ENCODE measurements at places on chromosomes 5 and 9.

GRCh38 chr9:134329886-134330285, 3.6 kb downstream of the RXRA start:
- no peak for DNase-seq

- DNase-seq = no peak
Observed at GRCh38 chr5:39273314-39273954, 54.1 kb upstream of the FYB1 start.

- DNase-seq = no peak
Observed at GRCh38 chr9:132479733-132480132, 69.7 kb downstream of the CFAP77 start.

- no peak for DNase-seq
Observed at GRCh38 chr9:121944711-121945191, 148.4 kb downstream of the TTLL11 start.

- DNase-seq = no peak
Observed at GRCh38 chr5:170464280-170465127, 39.3 kb upstream of the KCNIP1 start.

DNA sequence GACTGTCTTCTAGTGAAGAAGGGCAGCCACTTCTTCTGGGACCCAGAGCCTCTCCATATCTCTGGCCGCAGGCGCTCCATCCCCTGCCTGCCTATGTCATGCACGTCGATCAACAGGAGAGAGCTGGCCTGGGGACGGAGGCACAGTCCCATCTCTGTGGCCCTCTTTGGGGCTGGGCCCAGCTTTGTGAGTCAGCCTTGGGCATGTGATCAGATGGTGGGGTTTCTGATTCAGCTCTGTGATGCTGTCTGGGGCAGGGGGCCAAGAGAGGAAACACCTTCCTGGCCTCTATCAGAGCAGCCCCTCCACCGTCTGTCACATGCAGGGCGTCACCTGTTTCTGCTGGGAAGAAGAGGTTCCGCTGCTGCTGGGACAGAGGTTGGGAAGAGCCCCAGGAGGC, 72.6 kb downstream of the MVB12B start:
- no peak for DNase-seq

- no peak for DNase-seq
Observed at GRCh38 chr9:77531400-77531799, 116.7 kb downstream of the GNA14 start.

DNA sequence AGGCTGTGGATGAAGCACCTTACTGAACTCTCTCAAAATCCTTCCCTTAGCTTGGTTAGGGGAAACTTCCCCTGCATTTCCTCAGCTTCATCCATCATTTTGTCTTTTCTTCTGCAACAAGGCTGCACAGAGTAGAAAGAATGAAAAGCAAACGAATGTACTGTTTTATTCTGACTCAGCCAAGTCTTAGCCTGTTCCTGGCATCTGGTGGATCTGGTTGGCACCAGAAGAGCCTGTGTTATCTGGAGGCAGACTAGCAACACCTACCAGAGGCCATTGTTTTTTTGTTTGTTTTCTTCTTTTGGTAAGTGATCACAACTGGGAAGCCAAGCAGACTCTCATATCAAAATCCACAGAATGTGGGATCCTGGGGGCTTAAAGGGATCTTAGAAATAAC, 200.7 kb downstream of the FANCC start:
- no peak for DNase-seq

- no peak for DNase-seq
Observed at GRCh38 chr5:133348406-133348805, 263.9 kb downstream of the FSTL4 start.

- no peak for DNase-seq
Observed at GRCh38 chr5:139100825-139101224, 97.3 kb downstream of the SIL1 start.

- DNase-seq = no peak
Observed at GRCh38 chr9:125604196-125604595, 102.8 kb downstream of the MAPKAP1 start.

DNA sequence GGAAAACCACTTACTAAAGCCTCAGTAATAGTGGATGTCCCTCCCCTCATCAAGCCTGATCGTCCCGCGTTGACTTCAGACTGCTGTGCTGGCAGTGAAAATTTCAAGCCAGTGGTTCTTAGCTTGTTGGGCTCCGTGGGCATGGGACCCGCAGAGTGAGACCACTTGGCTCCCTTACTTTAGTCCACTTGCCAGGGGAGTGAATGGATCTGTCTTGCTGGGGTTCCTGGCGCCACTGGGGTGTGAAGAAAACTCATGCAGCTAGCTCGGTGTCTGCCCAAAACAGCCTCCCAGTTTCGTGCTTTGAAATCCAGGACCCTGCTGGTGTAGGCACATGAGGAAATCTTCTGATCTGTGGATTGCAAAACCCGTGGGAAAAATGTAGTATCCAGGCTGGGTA, 480.0 kb upstream of the IZUMO3 start:
- DNase-seq = no peak

- DNase-seq = no peak
Observed at GRCh38 chr5:1882337-1883119, at the start of gene IRX4. Gene IRX4 (minus strand): TSS chr5:1882925. CDS start chr5:1882647, 278 bp downstream.

- no peak for DNase-seq
Observed at GRCh38 chr5:135212361-135213026, 178.5 kb upstream of the PITX1 start.

- DNase-seq = no peak
Observed at GRCh38 chr9:21872696-21873095, 70.3 kb downstream of the MTAP start.

- no peak for DNase-seq
Observed at GRCh38 chr5:60929024-60929423, 15.8 kb downstream of the ERCC8 start.

- no peak for DNase-seq
Observed at GRCh38 chr5:152293189-152293588, 111.9 kb downstream of the NMUR2 start.

- no peak for DNase-seq
Observed at GRCh38 chr9:132518626-132519025, 63.8 kb upstream of the BARHL1 start.

GRCh38 chr5:134100283-134101091, 14.0 kb upstream of the TCF7 start:
- no peak for DNase-seq

GRCh38 chr9:95433096-95433819, 83.5 kb downstream of the PTCH1 start:
- no peak for DNase-seq

- no peak for DNase-seq
Observed at GRCh38 chr9:98219364-98219716, 26.9 kb upstream of the CORO2A start.

Data from NCI-H446 treated with DMSO at 0.1 percent for 48 hours (cell line).